H9 (cell line): ENCODE measurements at places on chromosomes 12 and 14. TPM values are rescaled to one million over a fixed set of nuclear protein-coding genes. Genes with fewer than 3 reads are reported as not detected.

GRCh38 chr14:60756847-60757246 lies 22.3 kb downstream of the MNAT1 start:
- DNase-seq, result no peak

DNA sequence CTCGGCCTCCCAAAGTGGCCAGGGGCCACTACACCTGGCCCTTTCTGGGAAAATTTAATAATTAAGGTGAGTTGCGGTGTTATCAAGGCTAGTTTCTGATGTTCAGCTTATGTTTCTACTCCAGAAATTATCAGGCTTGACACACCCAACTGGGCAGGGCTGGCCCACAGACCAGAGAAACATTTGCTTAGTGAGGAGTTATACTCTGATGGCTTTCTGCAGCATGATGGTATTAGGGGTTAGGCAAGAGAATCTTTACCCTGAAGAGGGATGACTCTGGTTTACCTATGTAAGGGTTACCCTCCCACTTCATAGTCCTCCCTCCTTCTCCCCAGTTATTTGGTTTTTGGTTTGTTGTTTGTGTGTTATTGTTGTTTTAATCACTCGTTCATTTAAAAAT lies 24.5 kb upstream of the HECTD1 start:
- DNase-seq, result no peak

DNA sequence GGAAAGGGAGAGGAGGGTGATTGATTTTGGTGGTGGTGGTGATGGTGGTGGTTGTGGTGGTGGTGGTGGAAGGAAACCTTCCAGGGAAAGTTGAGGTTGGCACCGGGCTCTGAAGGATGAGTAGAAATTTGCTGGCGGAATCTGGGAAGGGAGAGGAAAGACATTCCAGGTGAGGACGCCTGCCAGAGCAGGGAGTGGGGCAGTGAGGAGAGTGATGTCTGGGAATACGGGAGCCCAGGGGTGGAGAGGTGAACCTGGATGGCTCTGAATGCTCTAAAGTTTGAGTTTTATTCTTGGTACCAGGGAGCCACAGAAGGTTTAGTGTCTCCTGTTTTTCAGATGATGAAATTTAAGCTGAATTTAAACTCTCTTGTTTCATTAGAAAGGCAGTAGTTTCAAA lies 16.0 kb downstream of the CHST11 start:
- no peak for DNase-seq

DNA sequence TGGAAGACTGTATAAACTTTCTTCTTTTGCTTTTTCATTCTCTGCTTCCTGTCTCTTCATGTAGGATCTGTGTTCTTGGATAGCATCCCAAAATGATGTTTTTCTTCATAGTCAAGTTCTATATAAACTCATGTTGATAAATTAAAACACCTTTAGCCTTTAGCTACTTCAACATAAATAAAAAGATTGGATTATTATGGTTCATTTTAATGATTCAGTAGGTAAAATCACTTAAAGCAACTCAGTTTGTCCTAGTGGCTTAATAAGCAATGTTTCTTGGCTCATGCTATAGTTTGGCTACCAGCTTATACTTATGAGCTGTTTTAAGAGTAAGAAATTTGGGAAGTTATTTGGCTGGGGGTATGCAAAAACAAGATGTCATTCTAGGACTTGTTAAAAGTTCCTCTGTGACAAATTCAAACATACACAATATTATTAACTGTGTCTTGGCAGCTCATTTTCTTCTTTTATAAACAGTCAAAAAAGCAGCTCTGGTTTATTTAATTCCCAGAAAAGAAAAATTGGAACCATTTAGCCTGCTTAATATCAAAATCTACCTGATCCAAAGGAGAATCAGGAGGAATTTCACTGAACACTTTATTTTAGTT lies 111.4 kb downstream of the TMTC3 start:
- no peak for DNase-seq

- no peak for DNase-seq
Observed at GRCh38 chr14:80388980-80389711, 177.8 kb upstream of the DIO2 start.

DNA sequence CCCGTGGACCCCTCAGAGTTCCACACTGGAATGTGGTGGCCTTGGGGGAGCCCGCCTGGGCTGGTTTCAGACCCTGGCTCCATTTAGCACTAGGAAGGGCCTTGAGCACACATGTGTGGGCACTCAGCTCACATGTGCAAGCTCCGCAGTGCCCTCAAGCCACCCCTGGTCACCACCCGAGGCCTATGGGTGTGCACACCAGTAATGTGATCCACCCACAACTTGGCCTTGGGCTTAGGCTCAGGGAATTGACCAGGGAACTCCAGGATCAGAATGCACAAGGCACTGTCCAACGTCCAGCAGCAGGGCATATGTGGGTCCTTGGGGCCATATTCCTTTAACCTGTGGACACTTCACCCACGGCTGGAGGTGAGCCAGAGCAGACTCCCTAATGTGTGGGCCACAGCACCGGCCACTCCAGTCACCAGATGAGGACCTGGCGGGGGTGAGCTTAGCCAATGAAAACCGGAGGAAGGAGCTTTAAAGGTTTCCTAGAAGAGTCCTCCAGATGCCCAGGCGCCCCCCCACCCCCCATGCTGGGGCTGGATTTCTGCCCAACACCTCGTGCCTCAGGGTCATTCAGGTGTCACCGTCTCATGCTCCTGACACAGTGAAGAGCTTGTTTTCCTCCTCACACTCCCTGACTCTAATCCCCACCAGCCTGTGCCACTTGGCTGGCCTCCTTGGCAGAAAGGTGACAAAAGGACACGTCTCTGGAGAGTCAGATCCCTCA lies 209.2 kb downstream of the ZFP36L1 start:
- no peak for DNase-seq

DNA sequence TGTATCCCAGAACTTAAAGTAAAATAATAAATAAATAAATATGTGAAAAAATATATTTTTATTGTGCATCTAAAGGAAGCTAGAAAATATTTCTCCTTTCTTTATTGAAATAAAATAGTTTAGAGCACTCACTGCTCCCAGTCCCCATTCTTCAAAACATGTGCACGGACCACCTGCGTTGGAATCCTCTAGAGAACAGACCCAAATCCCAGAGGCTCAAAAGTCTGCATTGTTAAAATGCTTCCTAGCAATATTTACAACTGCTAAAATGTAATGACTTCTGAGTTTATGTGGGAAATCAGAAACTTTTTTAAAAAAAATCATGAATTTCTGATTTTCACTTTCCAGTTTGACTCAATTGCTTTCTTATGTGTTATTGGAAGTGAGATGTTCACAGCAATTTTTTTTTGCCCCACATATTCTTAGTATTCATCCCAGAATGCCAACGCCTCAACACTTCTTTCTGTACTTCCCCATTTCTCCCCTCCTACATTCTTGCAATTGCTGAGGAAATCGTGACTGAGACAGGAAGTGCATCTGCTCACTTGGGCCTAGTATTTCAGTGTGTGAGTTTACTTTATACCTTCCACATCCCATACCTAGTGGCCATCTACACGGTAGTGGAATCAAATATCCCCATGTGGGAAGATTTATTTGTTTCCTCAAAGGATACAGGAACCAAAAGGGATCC lies 116.0 kb upstream of the FLRT2 start:
- DNase-seq, result no peak

DNA sequence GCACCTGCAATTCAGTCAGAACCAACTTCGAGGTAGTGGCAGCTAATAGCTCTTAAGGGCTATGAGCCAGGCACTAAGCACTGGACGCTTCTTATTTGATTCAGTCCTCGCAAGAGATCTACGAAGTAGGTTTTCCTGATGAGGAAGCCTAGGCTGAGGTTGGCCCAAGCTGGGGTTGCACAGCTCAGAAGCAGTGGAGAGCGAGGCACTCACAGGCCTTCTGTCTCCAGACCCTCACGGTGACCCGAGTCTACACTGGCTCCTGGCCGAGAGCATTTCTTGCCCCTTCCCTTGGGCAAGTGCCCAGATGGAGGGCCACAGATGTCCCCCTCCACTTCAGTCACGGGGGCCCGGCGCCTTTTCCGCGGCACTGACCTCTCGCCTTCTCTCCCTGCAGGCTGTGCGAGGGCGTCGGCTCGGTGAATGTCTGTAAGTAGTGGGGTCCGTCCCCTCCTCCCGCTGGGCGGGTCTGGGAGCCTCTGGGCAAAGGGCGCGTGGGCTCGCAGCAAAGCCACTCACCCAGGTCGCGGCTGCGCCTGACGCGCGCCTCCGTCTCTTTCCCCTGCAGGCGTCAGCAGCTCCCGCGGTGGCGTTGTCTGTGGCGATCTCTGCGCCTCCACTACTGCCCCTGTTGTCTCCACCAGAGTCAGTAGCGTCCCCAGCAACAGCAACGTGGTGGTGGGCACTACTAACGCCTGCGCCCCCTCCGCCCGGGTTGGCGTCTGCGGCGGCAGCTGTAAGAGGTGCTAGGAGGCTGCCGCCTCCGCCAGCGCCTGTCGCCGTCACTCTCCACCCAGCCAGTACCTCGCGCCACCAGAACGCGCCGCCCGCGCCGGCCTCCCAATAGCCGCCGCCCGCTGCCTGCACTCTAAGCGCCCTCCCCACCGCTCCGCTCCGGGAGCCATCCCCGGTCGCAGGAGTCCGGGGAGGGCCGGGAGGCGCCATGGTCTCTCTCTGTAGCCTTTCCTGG lies 13.1 kb downstream of the KRT83 start:
- peak; percentile 84 for DNase-seq

DNA sequence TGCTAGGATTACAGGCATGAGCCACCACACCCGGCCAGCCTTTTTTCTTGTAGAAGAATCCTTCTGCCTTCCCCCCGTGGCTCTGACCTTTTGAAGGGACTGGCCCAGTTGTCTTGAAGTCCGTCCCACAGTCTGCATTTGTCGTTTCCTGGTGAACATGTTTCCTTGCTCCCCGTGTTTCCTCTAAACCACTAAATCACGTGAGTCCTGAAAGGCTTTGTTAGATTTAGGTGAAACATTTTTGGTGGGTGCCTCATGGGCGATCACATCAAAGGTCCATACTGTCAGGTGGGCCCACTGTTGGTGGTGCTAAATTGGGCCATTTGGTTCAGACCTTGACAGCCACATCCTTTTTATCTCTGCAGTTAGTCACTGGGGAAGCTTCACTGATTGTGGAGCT lies 26.3 kb downstream of the MLXIP start:
- DNase-seq, result no peak

- no peak for DNase-seq
Observed at GRCh38 chr12:64569923-64570691, 40.2 kb upstream of the RASSF3 start.

GRCh38 chr14:23438101-23438971 lies 2.9 kb upstream of the MYH7 start:
- DNase-seq, result peak; percentile 27

GRCh38 chr14:86766469-86766868 lies 1226.5 kb downstream of the GALC start:
- DNase-seq, result no peak

- no peak for DNase-seq
Observed at GRCh38 chr12:113391145-113391544, 12.5 kb downstream of the SDS start.

DNA sequence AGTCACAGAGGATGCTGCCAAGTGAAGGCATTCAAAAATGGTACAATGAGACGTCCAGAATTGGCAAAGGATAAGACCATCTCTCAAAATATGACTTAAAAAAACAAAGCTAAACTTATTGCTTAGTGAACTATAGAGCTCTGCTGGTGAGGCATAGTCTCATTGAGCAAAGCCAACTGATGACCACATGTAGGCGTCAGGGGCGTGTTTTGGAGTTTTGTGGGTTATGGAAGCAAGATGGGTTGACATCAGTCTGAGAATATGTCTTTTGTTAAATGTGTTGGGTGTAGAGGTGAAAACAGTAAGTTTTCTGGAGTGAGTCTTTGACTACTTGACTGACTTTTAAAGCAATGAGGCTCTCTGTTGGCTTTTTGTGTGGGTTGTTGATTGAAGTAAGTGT lies 47.2 kb downstream of the ATL1 start:
- DNase-seq, result no peak

GRCh38 chr14:65772466-65772865 lies 359.9 kb downstream of the FUT8 start:
- DNase-seq, result no peak

DNA sequence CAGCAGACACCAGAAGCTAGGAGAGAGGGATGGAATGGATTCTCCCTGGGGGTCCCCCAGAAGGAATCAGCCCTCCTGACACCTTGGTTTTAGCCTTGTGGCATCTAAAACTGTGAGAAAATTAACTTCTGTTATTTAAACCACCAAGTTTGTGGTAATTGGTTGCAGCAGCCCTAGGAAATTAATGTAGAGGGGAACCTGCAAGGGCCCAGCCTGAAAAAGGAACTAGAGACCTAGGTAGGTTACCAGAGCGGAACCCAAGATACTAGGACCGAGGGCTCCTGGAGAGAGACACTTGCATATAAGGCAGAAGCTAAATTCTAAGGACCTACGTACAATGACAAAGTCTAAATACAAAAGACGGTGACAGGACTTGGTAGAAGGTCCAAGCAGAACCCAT lies 8.1 kb upstream of the DENND5B start:
- DNase-seq, result no peak

GRCh38 chr14:75223664-75224154 lies 47.3 kb upstream of the TMED10 start:
- DNase-seq, result peak; percentile 52

DNA sequence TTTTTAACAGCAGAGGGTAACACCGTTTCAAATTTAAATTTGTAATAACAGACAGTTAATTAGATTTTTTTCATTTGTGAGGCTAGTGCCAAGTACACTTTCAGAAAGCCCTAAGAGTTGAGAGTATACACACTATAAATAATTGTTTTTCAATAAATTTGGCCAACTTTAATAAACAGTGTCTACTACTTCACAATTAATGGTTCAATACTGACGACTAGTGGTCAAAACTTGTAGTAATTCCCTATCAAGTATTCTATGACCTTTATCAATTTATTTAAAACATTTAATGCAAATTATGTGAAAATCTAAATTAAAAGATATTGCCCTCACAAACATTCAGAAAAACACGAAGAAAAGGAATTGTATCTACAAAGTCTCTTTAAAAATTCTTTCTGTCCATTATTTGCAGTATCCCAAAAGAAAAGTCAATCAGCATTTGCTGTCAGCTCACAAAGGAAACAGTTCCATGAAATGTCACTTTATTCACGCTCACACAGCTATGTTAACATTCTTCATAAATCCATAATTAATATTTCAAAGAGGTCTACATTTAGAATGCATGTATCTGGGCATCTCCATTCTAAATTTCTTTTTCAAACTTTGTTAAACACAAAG lies 91.2 kb downstream of the CEP128 start:
- DNase-seq, result no peak

DNA sequence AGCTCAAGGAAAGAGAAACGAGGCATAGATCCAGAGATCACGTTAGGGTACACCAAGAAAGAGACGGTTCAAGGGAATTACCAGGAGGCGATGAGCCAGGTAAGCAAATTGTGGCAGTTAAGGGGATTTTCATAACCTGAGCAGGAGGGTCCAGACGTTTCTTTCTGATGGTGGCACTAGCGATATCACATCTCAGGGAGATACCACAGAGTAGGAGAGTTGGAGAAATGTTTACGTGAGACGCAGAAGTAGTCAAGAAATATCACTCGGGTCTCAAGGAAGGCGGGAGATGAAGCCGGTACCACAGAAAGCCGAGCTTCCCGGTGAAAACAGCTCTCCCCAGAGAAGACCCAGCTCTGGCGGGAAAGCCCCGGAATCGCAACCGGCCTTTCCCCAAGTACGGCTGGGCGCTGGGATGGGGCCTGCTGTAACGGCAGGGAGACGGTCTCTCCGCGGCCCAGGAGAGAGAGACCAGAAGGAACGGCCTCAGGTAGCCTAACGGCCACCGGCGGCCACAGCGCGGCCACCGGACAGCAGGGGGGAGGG lies 485 bp downstream of the SENP1 start:
- no peak for DNase-seq

CYP27B1 gene
- total RNA-seq, result 6.1 and 6.5 TPM in 2 replicates

KRT74 gene
- total RNA-seq, result not detected in 2 replicates

DHRS2 gene
- 0.66 and 0.77 TPM in 2 replicates for total RNA-seq

GALNT8 gene
- total RNA-seq, result 5.4 and 5.9 TPM in 2 replicates

PRH2 gene
- total RNA-seq, result not detected in 2 replicates

TC2N gene
- 16.2 and 16.4 TPM in 2 replicates for total RNA-seq

ZBTB42 gene
- 5.9 and 6.1 TPM in 2 replicates for total RNA-seq
